ENCODE measurements at places on chromosomes 3 and 15. TPM values are rescaled to one million over a fixed set of nuclear protein-coding genes. Genes with fewer than 3 reads are reported as not detected.

- no peak for ATAC-seq
Measured at GRCh38 chr3:9198899-9199335, 50.5 kb downstream of the SRGAP3 start.

GRCh38 chr3:177711637-177712036 lies 514.4 kb upstream of the TBL1XR1 start:
- no peak for ATAC-seq

- ATAC-seq = no peak
Measured at GRCh38 chr15:40693904-40694687, 878 bp upstream of the RAD51 start.

DNA sequence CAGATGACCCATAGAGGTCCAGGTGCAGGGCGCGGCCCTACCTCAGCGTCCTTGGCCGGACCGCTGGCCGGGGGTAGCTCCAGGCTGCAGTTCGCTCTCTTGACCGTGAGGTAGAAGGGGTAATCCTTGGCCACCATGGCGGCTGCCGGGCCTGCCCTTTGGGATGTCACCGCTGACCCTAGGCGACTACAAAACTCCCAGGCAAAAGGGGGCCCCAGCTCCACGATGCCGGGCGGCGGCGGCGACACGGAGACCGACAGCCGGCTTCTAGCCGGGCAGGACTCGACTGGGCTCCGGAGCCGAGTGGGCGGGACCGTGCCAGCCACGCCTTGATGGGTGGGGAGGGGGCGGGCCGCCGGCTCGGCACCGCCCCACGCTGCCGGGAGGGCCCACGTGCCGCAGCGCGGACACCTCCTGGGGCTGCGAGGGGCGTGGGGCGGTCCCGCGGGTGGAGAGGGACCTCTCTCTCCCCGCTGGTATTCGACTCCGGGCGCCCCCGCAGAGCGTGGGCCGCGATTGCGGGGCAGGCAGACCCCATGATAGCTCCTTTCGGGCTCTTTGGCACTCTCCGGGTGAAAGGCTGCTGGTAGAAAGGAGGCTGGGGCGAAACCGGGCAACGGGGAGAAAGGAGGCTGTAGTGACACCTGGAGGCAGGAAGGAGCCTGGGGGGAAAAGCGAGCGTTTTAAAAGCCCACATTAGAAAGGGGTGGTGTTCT lies at the start of gene ARHGEF3:
TSS of gene ARHGEF3 (minus strand) at position 288 of the 716 bp plus-strand sequence. CDS start at position 137, 151 bp downstream.
- peak; percentile 94 for ATAC-seq

DNA sequence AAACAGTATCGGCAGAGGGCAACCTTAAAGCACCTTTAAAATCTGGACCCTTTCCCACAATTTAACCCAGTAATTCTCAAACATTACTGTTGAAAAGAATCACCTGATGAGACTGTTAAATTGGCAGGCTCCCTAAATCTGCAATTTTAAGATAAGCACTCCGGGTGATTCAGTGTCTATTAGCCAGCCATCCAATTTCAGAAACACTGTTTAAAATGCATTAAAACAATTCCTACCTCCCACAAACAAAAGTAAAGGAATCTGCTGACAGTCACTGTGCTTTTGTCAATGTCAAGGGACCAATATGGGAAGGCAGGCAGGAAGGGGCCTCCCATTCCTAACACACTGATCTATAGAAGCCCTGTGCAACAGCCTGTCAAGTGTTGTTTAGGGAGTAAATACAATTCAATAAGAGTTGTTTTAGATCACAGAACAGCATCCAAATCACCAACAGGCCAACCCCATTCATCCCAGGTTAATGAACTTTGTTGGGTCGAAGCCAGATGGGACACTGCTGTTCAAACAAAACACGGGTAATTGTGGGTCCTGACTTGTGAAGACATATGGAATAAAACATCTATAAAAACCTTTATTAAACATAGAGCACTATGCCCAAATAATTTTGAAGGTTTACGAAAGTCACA lies 21.4 kb downstream of the SIAH2 start:
- no peak for ATAC-seq

GRCh38 chr15:79481793-79482192 lies 49.7 kb downstream of the MINAR1 start:
- no peak for ATAC-seq

- ATAC-seq = no peak
Measured at GRCh38 chr3:38460377-38461270, 6.9 kb downstream of the ACVR2B start.

- ATAC-seq = no peak
Measured at GRCh38 chr15:62791694-62792093, 250.9 kb upstream of the TPM1 start.

DNA sequence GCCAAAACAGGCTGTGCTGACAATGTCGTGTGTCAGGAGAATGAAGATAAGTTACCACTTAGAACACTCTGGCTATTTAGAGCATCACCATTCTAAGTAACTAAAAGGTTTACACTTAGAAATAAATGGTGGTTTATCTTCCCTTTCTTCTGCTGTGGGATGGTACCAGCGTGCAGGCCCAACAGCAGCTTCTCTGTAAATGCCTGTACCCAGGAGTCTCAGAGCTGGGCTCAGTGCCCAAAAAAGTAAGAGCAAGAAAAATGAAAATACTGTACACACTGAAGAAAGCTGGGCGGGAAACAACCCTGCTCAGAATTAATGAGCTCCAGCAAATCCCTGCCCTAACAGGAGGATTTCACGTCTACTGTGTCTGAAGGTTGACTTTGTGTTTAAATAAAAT lies 206.5 kb downstream of the MFSD1 start:
- no peak for ATAC-seq

DNA sequence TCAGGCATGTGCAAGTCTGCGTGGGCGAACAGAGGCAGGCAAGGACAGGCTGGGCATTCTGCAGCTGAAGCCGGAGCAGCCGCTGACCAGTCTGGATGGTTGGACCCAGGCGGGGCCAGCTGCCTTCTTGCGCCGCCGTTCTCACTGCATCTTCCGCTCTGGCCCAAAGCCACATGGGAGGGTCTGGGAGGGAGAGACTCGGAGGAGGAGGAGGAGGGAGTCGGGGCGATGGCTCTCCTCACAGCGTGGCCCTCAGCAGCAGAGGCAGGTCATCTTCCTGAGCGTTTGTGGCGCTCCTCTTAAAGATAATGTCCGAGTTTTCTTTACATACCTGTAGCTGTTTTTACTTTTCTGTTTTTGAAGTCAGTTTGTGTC lies 5.9 kb downstream of the CLK3 start:
- no peak for ATAC-seq

DNA sequence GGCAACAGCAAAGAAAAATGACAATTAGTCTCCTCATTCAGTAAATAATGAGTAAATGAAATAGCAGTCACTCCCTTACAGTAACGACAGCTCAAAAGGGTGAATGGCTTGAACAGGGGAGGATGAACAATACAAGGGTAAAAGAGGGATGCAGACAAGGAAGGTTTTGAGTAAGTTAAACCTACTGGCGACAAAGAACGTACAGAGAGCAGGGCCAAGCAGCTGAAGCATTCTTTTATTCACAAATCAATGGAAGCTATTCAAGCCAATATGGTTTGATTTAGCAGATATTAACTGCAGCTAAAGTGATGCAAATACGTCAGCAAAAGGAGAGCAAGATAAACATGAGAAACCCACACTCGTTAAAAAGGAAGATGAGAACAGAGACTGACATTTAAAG lies 90.7 kb upstream of the ICE2 start:
- ATAC-seq = no peak

GRCh38 chr3:166510382-166510781 lies 673.2 kb upstream of the BCHE start:
- ATAC-seq = no peak

GRCh38 chr15:40984964-40985363 lies 31.7 kb downstream of the CHAC1 start:
- no peak for ATAC-seq

- ATAC-seq = no peak
Measured at GRCh38 chr3:169869484-169870220, at the start of gene LRRC31. Gene LRRC31 (minus strand): TSS chr3:169869935. CDS start chr3:169869807, 128 bp downstream.

GRCh38 chr15:52238149-52238548 lies 47.0 kb upstream of the GNB5 start:
- no peak for ATAC-seq

GRCh38 chr3:155743606-155744005 lies 1.3 kb downstream of the PLCH1 start:
- no peak for ATAC-seq

DNA sequence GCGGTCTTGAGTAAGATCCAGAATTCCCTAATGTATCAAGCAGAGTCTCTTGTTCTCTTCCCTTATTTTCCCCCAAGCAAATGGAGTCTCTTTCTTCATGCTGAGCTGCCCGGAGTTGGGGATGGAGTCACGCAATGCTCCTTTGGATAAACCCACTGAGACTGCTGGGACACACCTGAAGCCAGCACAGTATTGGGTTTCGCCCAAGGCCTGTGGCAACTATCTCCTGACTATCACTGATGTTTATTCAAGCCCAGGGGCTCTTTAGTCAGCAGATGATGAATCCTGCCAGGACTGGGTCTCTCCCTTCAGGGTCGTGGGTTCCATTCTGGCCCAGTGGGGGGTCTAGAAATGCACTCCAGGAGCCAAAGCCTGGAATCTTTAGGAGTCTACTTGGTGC lies 11.3 kb downstream of the USF3 start:
- no peak for ATAC-seq

GRCh38 chr3:165056510-165056909 lies 21.8 kb downstream of the SI start:
- no peak for ATAC-seq

- ATAC-seq = no peak
Measured at GRCh38 chr3:71358243-71358642, 225.3 kb downstream of the FOXP1 start.

- ATAC-seq = no peak
Measured at GRCh38 chr3:120469882-120470301, 19.1 kb upstream of the FSTL1 start.

- ATAC-seq = peak; percentile 88
Measured at GRCh38 chr15:73897441-73898261, 24.3 kb downstream of the TBC1D21 start.

The CLDN1 gene
- 40.3 TPM for total RNA-seq

The IGDCC3 gene
- total RNA-seq = 0.08 TPM

The GP5 gene
- 0.08 TPM for total RNA-seq

The PLSCR5 gene
- total RNA-seq = not detected

The RYR3 gene
- total RNA-seq = 0.72 TPM

The STRIT1 gene
- not detected for total RNA-seq

The TRPM1 gene
- not detected for total RNA-seq

The RIOX2 gene
- total RNA-seq = 33.6 TPM

The CISH gene
- total RNA-seq = 4.8 TPM

The EPHA3 gene
- total RNA-seq = 0.40 TPM

The DPPA2 gene
- not detected for total RNA-seq

The ITIH1 gene
- 0.12 TPM for total RNA-seq
